ENCODE measurements at places on chromosomes 2 and 18.

- no peak for DNase-seq
Observed at GRCh38 chr2:121798617-121799016, 43.2 kb downstream of the TSN start.

GRCh38 chr2:121266543-121267106 lies 18.4 kb downstream of the TFCP2L1 start:
- no peak for DNase-seq

DNA sequence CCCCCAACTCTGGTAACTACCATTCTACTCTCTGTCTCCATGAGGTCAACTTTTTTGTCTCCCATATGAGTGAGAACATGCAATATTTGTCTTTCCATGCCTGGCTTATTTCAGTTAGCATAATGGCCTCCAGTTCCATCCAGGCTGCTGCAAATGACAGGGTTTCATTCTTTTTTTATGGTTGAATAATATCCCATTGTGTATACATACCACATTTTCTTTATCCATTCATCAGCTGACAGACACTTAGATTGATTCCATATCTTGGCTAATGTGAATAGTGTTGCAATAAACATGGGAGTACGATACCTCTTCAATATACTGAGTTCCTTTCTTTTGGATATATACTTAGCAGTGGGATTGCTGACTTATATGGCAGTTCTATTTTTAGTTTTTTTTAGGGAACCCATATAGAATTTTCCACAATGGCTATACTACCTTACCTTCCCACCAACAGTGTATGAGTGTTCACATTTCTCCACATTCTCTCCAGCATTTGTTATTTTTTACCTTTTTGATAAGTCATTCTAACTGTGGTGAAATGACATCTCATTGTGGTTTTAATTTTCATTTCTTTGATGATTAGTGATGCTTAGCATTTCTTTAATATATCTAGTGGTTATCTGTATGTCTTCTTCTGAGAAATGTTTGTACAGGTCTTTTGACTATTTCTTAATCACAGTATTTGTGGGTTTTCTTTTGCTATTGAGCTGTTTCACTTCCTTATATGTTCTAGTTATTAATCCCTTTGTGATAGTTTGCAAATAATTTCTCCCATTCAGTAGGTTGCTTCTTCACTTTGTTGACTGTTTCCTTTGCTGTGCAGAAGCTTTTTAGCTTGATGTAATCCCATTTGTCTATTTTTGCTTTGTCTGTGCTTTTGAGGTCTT lies 112.2 kb downstream of the SRBD1 start:
- DNase-seq: no peak

GRCh38 chr2:241324775-241325174 lies 9.1 kb downstream of the SEPTIN2 start:
- no peak for DNase-seq

DNA sequence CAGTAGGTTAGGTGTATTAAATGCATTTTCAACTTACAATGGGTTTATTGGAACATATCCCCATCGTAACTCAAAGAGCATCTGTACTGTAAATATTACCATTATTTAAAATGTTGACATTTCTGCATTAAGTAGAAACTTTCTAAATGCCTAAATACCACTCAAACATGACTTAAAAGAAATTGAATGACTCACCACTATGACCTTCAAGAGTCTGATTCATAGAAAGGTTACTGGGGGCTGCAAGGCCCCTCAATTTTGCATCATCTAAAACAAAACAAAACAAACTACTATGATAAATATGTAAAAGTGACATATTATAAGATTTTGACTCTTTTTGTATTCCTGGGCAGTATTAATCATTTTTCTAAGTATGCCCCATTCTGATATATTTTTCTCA lies 7.6 kb downstream of the WDR35 start:
- no peak for DNase-seq

DNA sequence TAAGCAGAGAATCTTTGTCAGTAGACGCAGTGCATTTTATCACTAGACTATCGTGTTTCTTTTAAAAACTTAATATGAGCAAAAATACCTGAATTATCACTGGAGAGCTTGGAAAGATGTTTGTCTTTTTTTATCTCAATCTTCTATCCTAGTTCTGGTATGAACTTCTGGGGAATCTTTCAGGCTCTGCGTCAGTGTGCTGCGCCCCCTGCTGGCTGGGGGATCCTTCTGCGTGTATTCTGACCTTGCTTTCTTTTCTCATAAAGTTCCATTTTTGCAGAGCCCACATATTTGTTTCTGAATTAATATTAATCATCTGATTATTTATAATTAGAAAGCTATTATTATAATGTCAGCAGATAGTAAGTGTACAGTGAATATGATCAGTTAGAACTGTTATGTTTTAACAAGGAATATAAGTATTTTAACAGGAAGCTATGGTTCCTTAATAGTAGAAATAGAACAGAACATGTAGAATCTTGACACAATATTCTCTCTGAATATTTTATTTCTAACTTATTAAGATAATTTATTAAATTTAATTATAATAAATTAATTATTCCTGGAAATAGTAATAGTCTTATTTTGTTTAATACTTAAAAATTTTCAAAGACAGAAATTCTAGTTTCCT lies 945.0 kb upstream of the CRIM1 start:
- DNase-seq: peak; percentile 5

- DNase-seq: no peak
Observed at GRCh38 chr18:46268671-46269070, 164.5 kb downstream of the HAUS1 start.
